ENCODE measurements at places on chromosomes 4 and X. TPM values are rescaled to one million over a fixed set of nuclear protein-coding genes. Genes with fewer than 3 reads are reported as not detected.

GRCh38 chr4:25837107-25837506, 25.7 kb downstream of the SEL1L3 start:
- no peak for DNase-seq

GRCh38 chr4:10123227-10124101, 6.9 kb upstream of the WDR1 start:
- DNase-seq: no peak

- DNase-seq: no peak
These were observed 1.8 kb downstream of the SH3BP2 start for GRCh38 chr4:2794486-2795299.

DNA sequence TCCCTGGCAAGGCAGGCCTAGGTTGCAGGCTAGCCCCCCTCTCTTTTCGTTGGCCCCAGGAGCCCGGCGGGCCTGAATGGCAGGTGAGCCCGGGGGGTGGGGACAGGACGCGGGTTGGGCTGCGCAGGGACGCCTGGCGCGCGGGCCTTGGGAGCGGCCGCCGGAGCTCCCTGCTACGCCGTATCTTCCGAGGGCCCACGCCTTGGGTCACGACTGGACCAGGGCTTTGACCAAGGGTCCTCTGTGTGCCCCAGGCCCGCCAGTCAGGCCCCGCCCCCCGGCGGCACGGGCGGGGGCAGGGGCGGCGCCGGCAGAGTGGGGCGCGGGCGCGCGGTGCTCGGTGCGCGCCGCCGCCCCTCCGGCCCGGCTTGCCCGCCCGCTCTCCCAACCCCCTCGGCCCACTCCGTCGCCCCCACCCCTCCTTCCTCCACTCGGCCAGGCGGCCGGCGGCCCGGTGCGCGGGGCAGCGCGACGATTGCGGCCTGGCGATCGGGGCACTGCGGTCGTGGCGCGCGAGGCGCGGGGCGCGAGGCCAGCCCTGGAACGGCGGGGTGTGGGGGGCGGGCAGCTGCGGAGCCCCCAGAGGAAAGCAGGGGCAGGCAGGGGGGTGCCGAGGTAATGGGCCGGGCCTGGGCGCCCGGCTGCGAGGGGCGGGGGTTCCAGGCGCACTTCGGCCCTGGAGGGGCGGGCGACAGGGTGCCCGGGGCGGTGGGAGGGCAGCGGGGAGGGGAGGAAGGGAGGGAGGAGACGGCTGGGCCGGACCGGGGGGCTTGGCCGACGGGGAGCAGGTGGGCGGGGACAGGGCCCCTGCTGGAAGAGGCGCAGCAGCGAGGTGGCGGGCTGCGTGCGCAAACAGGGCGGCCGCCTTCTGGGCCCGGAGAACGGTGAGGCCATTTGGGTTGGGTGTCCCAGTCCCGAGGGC, at the start of gene PRRG3:
Gene PRRG3 (plus strand): TSS at position 798 of the 922 bp plus-strand sequence. CDS start 3,357 bp downstream, outside the sequence.
- DNase-seq: no peak

DHRSX gene
- 18.7 TPM for total RNA-seq

DNA sequence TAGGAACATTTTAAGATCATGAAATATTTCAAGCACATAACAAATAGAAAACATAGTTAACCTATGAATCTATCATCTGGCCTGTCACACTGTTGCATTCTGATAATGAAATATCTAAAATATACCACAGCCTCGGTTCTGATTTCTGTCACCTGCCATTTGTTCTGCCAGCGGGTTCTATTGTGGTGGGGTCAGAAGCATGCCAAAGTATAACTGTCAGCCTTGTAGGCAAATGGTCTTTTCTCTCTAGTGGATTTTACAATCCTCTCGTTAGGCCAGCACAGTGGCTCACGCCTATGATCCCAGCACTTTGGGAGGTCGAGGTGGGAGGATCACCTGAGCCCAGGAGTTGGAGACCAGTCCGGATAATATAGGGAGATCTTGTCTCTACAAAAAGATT, 47.9 kb downstream of the HTRA3 start:
- no peak for DNase-seq

DNA sequence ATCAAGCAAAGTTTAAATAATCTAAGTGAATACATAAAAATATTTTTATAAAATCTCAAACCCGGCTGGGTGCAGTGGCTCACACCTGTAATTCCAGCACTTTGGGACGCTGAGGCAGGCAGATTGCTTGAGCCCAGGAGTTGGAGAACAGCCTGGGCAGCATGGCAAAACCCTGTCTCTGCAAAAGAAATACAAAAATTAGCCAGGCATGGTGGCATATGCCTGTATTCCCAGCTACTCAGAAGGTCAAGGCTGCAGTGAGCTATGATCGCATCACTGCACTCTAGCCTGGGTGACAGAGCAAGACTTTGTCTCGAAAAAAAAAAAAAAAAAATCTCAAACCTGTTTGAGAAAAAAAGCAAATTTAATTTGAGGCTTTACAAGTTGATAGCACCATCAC, 96.9 kb upstream of the GPR34 start:
- DNase-seq: no peak

- DNase-seq: no peak
These were observed 20.4 kb downstream of the TMEM271 start for GRCh38 chr4:555566-556275.

GRCh38 chr4:82968972-82969371, 41.7 kb downstream of the LIN54 start:
- no peak for DNase-seq

DNA sequence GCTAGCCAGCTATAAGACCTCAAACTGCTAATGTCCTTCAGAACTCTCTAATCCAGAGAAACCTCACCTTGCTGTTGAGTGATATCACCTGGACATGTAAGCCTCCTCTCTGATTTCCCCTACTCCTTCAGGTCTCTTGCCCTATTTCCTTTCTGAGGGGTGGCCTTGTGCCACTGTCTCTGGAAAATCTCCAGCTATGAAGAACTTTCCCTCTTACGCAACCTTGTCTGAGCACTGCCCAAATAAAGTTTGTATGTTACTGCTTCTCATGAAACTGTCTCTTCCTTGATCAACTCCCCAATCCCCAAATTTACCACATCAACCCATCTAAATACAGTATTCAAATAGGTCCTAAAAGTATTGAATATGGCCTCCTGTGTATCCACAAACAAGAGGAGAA, 53.5 kb upstream of the VEGFD start:
- no peak for DNase-seq

- no peak for DNase-seq
These were observed 2.6 kb downstream of the ARHGAP24 start for GRCh38 chr4:85477534-85477933.

MTTP gene
- total RNA-seq: 3.4 TPM

DNA sequence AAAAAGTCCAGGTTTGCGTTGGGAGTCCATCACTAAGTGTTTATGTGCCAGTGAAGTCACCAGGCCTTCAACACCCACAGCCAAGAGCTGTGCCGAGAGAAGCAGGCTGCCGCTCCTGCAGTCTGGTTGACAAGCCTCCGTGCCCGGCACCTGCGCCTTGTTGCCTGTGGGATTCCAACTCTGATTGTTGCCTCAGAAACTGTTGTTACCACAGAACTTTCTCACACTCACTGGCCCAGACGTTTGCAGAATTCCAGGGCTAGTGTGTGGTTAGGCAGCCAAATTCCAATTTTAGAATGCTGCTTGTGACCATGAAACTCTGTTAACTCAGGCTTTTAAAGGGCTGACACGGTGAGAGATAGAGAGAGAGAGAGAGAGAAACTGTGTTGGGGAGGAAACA, 119.5 kb upstream of the LIMCH1 start:
- DNase-seq: peak; percentile 47

KLF8 gene
- 20.4 TPM for total RNA-seq

- DNase-seq: no peak
These were observed 47.4 kb downstream of the FGF2 start for GRCh38 chr4:122873821-122874593.

REPS2 gene
- 37.7 TPM for total RNA-seq

DNA sequence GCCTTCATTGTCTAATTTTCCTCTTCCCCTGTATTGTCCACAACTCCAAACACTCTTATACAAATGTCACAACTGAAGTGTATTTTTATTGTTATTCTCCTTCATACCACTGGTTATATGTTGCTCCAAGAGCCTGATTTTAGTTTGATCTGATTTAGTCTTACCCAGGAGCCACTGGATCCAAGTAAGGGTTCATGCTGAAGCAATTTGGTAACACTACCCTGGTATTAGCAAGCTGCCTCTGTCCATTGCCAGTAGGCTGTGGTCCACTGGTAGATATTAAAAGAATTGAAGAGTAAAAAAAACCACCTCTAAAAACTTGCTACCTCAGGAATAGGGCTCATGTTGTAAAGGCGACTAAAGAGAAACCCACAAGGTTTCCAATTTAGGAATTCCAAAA, 41.2 kb downstream of the AMOT start:
- DNase-seq: no peak

DNA sequence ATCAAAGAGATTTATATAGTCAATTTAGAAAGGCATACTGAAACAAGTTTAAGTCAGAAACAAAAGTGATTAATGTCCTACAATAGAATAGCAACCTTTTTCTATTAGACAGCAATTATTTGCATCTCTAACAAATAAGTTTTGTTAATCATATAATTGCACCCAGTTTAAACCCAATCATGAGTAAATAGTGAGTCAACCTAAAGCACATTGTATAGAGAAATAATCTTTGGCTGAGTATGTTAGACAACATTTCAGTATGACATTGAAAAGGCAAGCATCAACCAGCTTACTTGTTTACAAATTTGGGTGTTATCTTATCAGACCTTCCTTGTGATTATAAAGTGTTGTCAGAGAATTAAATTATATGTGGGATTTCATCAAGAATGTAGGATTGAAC, 209.5 kb downstream of the IL15 start:
- DNase-seq: no peak

DNA sequence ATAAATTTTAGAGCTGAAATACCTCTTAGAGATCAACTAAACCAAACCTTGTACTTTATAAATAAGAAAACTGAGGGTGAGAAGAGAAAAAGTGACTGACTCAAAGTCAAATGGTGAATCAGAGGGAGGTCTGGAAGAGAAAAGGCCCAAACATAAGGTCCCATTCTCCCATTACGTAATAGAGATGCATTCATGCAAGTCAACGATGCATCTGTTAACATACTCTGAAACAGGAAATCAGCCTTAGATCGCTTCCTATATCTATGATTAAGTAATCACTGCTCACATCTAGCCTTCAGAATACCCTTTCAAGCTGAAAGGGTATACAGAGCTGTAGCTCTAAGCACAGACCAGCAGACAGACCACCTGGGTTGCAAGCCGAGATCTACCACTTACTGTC, 6.5 kb downstream of the RNF150 start:
- DNase-seq: no peak

DNA sequence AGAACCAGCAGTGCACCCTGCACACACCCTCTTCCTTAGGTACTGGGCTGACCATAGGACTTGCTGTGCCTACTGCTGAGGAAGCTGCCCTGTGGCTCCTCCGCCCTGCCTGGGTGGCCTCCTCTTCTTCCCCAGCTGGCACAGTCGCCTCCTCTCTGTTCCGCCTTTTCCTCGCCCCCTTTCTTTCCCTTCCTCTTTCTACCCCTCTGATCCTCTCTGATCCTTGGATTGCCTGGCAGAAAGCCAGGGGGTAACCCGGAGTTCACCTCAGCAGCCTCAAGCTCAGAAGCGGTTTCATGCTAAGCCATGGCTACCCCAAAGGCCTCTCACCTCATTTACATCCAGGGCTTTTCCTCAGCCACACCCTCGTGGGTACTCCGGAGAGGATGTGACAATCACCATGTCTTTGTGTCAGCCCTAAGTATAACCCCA, 136.2 kb downstream of the SMIM20 start:
- DNase-seq: no peak

- DNase-seq: peak; percentile 70
These were observed 1.1 kb upstream of the RAP1GDS1 start for GRCh38 chr4:98260047-98260578.

XK gene
- total RNA-seq: 3.3 TPM

DNA sequence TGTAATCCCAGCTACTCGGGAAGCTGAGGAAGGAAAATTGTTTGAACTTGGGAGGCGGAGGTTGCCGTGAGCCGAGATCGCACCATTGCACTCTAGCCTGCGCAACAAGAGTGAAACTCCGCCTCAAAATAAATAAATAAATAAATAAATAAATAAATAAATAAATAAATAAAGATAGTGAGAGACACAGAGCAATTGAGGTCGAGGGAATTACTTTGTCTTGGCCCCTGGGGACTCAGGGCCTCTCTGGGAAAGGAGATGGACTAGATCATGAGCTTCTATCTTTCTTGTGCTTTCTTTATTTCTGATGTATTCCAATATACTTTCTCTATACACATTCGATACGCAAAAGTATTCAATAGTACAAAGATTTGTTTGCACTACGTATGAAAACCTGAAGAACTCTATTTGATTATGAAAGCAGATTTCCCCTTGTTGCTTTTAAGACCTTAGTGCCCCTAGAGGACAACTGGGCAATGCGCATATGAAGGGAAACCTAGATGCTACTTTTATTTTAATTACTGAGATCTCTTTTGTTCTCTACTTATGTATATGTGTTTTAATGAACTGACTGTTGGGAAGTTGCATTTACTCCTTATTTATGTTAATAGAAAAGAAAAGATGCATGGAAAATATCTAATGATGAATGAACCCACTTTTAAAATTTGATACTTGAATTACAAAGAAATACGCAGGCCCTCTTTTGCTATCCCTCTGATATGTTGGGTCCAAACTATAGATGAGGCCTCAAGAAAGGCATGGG, 12.8 kb upstream of the ELOVL6 start:
- DNase-seq: peak; percentile 0

DNA sequence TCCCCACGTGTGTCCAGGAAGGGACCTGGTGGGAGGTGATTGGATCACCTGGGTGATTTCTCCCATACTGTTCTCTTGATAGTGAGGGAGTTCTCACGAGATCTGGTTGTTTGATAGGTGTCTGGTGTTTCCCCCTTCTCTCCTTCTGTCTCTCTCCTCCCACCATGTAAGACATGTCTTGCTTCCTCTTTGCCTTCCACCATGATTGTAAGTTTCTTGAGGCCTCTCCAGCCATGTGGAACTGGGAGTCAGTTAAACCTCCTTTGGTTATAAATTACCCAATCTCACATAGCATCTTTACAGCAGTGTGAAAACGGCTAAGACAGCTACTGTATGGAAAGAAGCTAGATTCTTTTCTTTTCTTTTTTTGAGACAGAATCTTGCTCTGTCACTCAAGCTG, 21.6 kb upstream of the FGG start:
- no peak for DNase-seq

DNA sequence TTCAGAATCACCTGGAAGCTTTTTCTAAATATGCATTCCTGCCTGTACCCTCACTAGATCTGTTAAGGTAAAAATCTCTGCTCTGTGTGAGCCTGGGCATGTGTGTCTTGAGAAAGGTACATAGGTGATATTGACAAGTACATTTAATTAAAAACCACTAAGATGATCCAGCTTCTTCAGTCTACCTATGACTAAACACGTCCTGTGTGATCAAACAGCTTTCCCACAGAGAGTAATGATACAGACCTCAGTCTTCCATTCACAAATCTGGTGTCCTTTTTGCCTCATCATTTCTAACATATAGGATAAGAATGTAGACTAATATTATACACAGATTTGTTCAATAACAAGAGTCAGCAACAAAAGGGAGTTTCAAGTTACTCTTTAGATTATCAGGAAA, 42.6 kb downstream of the GALNT7 start:
- no peak for DNase-seq

DNA sequence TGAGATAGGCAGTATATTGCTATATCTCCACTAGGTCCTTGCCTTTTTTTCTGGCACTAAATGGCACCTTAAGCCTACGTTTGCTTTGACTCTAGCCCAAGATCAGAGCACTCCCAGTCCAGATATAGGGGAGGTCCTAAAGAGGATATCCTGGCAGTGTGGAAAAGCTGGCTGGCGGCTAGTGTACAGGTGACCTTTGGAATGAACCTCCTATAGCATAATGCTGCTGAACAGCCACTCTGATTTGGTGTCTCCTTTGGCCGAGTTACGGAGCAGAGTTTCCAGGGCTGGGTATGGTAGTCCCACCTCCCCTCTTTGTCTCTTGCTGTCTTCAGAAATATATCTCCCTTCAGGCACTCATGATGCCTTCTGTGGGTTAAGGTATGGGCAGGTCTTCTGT, 53.9 kb downstream of the PHEX start:
- no peak for DNase-seq
